ENCODE measurements at places on chromosomes 1 and 21.

DNA sequence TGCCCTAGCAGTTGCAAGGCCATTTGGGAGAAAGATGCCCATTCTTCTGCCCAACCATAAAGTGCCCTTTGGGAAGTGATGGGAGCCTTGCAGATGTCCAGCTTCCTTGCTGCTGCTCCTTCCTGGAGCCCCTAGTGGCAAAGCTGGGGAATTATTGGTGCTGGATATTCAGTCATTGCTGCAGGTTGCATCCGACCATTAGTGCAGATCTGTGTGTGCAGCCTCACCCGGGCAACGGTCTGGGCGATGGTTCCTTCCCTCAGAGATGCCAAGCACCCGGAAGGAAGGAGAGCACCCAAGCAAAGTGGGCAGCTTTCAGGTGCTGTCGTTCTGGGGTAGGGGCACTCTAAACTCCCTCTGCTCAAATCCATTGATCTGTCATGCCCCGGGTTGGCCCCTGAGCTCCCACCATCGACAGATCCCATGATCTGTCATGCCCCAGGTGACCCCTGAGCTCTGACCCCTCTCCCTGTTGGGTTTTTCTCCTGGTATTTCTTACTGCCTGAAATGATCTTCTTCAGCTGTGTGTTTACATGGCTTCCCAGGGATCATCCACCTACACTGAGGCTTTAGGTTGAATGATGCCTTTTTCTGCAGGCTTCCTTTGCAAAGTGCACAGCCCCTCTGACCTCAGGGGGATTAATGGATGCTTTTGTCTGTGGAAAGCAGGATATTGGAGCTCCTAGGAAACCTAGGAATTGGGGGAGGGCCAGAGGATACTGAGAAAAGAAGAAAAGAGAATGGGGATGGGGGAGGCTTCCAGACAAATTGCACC, 467.5 kb downstream of the PTPRU start:
- no peak for DNase-seq

DNA sequence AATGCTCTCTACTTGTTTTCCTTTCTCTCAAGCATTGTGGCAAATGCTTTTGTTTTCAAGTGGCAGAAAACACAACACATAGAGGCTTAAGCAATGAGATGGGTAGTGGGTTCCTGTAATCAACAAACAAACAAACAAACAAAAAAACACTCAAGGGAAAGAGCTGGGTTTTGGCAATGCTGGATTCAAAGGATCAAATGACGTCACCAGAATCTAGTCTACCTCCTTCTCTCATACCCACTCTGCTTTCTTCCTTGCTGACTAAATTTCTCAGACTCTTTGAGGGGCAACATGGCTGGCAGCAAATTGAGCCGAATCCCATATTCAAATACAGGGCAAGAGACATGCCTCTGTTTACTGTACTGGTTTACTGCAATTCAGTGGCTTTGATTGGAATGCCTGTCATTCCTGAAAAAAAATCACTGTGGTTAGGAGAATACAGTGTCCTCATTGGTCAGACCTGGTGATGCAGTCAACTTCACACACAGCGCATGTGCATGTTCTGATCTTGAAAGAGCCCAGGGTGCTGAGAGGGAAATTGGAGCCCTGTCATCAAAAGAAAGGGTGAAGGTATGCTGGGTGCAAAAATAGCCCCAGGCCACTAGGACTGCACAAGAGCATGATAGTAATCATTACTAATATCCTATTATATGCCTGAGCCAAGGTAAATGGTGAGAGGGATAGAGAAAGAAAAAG, 356.2 kb downstream of the KCTD3 start:
- no peak for DNase-seq

- DNase-seq, result no peak
These were observed 125.1 kb downstream of the CYYR1 start for GRCh38 chr21:26447932-26448475.

- DNase-seq, result no peak
These were observed 38.6 kb downstream of the DENND1B start for GRCh38 chr1:197736685-197737084.

DNA sequence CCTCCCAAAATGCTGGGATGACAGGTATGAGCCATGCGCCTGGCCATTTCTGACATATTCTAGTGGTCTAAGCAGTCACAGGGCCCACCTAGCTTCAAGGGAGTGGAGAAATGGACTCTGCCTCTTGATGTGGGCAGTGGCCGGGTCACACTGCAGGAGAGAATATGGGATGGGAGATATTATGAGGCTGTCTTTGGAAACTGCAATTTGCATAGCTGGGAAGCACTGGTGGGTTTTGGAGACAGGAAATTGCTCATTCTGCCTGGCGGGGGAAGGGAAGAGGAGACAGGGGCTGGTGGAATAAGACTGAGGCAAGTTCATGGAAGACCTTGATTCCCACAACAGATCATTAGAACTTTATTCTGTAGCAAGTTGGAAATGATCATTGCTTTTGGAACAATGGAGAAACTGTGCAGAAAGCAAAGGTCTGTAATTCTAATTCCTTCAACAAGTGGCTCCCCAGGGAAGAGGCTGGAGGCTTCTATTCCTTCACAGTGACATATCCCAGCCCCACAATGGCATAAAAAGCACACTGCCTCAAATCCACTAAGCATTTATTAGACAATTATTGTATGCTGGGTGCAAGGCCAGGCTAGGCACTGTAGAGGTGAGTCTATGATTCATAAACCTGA, 10.5 kb downstream of the NCMAP start:
- DNase-seq, result no peak

DNA sequence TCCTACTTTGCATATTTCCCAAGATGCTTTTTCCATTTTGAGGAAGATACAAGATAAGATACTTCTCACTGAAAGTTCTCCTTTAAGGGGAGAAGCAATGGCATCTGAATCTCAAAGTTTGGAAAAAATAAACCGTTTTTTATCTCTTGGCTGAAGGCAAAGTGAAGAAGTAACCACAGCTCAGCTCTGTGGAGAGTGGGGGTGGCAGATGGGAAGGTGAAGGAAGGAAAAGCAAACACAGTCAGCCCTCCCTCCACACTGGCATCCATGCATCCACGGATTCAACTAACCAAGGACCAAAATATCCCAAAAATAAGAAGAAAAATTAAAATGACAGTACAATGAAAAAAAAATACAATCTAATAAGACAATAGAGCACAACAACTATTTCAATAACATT, 211.1 kb downstream of the RGS7 start:
- no peak for DNase-seq

- DNase-seq, result no peak
These were observed 27.5 kb downstream of the HYI start for GRCh38 chr1:43426221-43426620.

GRCh38 chr21:42563686-42564085, 50.0 kb downstream of the SLC37A1 start:
- no peak for DNase-seq

- no peak for DNase-seq
These were observed 21.5 kb downstream of the DHCR24 start for GRCh38 chr1:54865238-54866073.

DNA sequence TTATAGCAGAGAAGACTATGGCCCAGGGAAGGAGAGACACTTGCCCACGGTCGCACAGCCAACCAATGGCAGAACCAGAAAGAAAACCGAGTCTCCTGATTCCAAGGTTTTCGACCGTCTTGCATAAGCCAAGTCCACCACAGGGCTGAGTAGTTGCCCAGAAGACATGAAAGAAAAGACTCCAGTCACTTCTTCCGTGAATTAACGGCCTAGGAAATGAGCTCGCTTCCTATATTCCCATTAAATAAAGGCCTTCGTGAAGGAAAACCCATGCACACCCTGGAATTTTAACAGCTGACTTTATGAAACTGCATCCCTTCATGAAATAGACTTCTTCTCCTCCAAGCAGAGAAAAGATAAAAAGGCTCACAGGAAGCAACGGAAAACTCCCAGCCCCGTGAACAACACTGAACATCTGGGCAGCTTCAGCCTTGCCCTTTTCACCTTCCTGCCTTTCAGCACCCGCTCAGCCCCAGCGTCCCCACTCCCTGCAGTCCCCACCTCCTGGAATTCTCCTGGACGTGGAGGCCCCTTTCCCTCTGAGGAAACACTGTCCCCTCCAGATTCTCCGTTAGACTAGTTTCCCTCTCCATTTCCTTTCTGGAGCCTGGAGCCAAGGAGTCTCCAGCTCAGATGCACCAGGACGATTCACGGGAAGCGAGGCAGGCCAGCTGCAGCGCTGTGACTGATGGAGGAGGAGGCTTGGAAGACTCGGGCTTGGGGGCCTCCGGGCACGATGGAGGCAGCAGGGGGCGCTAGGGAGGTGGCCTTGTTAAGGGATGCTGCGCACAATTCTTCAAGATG, 2.7 kb upstream of the MYOC start:
- DNase-seq, result peak; percentile 7

GRCh38 chr1:114388432-114389003, 122.5 kb downstream of the TRIM33 start:
- DNase-seq, result no peak

DNA sequence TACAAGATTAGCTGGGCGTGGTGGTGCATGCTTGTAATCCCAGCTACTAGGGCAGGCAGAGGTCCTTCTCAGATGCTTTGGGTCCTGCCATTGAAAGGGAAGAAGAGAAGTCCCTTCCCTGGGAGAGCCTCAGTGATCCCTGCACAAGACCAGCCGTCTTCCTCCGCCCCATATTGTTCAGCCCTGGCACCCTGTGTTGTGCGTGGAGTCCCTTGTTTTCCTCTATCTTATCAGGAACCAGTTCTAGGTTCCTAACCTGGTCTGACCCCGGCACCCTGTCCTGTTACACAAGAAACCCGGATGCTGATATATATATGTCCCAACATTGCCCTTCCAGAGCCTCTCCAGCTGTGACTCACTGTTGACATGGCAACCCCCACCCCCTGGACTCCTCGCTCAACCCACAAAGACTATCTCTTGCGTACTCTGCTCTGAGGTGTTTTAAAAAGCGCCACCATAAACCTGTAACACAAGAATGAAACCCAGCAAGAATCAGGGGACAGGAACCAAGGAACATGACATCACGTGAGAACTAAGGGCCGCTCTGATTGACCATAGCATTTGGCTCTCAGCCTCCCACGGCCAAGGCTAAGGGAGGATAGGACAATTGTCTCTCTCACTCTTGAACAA, 4.8 kb downstream of the MX2 start:
- no peak for DNase-seq

All from stimulated activated CD8-positive, alpha-beta memory T cell treated with anti-CD3 and anti-CD28 coated beads, Interleukin-7, amount 100 ng/mL, for 1 hour (primary cell).